ENCODE measurements at places on chromosomes 6 and 20. TPM values are rescaled to one million over a fixed set of nuclear protein-coding genes. Genes with fewer than 3 reads are reported as not detected.

Gene PAK5
- polyA plus RNA-seq: 8.4 TPM

Gene TFAP2D
- not detected for polyA plus RNA-seq

Gene SAMD5
- 0.62 TPM for polyA plus RNA-seq

Gene PEDS1
- 29.8 TPM for polyA plus RNA-seq

All from Purkinje cell (primary cell).